ENCODE measurements at places on chromosomes 6 and 20.

DNA sequence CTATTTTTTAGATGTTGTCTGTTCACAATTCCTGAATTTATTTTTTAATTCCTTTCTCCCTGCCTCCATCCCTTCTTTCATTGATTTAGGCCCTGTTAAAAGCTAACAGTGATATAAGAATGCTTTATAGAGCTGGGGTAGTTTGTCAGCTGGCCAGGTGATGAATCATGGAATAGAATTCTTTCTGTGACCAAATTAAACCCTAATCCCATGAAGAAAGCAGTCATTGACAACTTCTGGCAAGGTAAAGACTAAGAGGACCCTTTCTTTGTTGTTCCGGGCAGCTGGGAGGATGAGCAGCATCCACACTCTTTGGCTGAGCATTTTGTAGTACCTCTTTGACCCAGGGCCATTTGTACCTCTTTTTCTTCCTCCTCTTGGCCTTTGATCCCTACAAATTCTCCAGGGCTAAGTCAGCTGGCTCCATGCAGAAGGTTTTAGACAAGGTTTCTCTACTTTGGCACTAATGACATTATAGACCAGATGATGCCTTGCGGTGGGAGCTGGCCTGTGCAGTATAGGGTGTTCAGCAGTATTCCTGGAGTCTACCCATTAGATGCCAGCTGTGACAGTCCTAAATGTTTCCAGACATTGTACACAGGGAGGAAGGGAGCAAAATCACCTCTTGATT lies 102.9 kb downstream of the SLX4IP start:
- DNase-seq: no peak

DNA sequence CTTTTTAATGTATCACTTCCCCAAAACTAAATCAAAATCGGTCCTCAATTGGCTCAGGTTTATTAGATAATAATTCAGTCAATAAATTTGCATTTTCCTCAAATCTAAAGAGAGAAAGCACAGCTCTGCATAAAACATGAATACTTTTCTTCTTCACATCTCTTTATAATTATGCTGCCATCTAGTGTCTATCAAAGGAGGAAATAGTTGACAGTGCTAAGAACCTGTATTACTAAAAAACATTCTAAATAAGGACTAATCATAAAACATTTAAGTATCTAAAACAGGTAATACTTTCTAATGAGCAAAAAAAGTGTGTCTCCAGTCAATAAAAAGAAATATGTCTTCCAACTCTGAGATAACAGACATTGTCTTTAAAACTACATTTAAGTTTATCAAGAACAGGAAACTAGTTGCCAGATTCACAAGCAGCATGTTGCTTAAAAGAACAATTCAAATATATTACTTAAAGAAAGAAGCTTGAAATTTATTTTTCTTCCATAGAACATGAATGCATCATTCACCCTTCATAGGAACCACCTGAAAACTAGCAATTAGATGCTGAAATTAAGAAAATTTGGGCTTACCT lies 56.5 kb upstream of the DST start:
- no peak for DNase-seq

- no peak for DNase-seq
Observed at GRCh38 chr6:76703285-76703684, 630.8 kb upstream of the IMPG1 start.

- no peak for DNase-seq
Observed at GRCh38 chr20:33005132-33005566, 916 bp upstream of the SUN5 start.

DNA sequence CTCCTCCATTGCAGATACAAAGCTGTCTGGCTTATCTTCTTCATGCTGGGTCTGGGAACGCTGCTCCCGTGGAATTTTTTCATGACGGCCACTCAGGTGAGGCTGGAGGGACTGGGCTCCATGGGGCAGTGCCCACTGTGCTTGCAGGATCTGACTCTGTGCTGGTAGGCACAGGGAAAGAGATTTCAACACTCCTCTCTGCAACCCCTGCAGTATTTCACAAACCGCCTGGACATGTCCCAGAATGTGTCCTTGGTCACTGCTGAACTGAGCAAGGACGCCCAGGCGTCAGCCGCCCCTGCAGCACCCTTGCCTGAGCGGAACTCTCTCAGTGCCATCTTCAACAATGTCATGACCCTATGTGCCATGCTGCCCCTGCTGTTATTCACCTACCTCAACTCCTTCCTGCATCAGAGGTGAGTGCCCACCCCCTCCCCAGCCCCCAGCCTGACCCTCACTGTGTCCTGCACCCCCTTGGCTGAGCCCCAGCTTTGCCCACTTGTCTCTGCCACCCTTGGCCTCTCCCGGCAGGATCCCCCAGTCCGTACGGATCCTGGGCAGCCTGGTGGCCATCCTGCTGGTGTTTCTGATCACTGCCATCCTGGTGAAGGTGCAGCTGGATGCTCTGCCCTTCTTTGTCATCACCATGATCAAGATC lies 6.1 kb downstream of the SLC29A1 start:
- DNase-seq: no peak

GRCh38 chr6:132286298-132287019 lies 114.8 kb downstream of the MOXD1 start:
- no peak for DNase-seq

GRCh38 chr6:133804265-133804664 lies 84.6 kb upstream of the TCF21 start:
- no peak for DNase-seq

GRCh38 chr6:5936140-5936539 lies 70.6 kb downstream of the NRN1 start:
- DNase-seq: no peak

- DNase-seq: no peak
Observed at GRCh38 chr20:20070871-20071726, 18.8 kb downstream of the CFAP61 start.

- no peak for DNase-seq
Observed at GRCh38 chr6:100134703-100135102, 140.7 kb upstream of the MCHR2 start.

GRCh38 chr6:162770136-162770535 lies 42.4 kb downstream of the PACRG start:
- DNase-seq: no peak

DNA sequence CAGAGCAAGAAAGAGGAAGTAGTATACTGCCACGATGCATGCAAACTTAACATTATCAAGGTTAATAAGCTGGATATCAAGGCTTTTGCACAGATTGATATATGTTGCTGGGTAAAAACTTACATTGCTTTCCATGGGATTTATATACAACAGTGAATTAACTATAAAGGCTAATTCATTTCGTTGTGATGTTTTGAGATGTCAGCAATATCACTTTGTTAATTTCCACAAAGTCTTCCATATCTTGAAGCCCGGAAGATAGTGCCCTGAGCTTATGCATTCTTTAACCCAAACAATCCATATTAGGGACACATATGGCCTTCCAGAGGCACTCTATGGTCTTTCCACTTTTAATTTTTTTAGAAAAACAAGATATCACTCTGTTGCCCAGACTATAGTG lies 603.5 kb downstream of the MAFB start:
- no peak for DNase-seq

GRCh38 chr6:79574630-79575225 lies 37.5 kb upstream of the LCA5 start:
- DNase-seq: no peak

DNA sequence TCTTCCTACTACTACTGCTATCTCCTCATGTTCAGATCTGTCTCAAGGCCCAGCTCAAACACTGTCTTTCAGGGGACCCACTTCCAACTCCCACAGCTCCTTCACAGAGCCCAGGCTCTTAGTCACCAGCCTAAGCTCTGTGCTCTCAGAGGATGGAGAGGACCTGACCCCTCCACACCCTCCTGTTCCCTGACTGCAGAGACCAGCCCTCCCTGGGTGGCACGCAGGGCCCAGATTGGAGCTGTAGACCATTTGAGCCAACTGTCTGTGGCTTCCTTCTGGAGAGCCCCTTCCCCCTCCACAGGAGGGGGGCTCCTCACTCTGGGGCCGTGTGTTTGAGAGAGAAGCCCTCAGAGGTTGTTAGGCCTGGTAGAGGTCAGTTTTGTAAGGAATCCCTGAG lies 9.8 kb downstream of the SNPH start:
- no peak for DNase-seq

DNA sequence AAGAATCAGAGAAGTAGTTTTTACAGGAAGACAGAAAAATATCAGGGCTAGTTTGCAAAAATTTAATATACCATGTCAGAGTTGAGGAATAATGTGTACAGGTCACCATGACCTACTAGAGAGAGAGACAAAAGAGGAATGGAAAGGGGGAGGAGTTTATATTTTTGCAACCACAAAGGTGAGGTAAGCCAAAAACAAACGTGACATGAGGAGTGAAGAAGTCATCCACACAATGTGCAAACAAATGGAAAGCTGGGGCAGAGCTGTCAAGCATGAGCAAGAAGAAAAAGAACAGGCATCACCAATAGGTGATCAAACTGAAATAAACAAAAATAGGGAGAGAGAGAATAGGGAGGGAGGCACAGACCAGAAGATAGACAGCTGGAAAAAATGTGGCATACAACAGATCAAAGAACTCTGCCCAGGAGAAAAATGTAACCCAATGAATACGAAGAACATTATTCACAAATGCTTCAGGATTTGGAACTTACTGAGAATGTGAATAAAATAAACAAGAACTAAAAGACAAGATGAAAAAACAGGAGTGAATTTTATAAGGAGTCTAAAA lies 15.5 kb downstream of the RARS2 start:
- no peak for DNase-seq

GRCh38 chr6:143247586-143247985 lies 186.9 kb downstream of the AIG1 start:
- no peak for DNase-seq

DNA sequence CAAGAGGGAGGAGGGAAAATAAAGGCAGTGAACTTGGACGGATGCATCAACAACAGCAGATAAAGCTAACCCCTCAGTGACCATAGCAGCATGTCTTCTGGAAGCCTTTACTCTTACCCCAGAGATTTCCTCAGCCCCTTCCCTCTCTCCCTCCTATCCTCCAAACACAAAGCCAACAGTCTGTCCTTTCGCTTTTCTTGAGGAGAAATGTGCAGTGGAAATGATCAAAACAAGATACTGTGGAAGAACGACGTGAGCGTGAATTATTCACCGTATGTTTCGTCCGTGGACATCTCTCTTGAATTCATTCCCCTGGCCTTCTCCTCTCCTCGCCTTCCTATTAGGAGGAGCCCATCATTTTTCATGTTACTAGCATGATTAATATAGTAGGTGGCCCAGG lies 8.5 kb downstream of the NRN1 start:
- no peak for DNase-seq

DNA sequence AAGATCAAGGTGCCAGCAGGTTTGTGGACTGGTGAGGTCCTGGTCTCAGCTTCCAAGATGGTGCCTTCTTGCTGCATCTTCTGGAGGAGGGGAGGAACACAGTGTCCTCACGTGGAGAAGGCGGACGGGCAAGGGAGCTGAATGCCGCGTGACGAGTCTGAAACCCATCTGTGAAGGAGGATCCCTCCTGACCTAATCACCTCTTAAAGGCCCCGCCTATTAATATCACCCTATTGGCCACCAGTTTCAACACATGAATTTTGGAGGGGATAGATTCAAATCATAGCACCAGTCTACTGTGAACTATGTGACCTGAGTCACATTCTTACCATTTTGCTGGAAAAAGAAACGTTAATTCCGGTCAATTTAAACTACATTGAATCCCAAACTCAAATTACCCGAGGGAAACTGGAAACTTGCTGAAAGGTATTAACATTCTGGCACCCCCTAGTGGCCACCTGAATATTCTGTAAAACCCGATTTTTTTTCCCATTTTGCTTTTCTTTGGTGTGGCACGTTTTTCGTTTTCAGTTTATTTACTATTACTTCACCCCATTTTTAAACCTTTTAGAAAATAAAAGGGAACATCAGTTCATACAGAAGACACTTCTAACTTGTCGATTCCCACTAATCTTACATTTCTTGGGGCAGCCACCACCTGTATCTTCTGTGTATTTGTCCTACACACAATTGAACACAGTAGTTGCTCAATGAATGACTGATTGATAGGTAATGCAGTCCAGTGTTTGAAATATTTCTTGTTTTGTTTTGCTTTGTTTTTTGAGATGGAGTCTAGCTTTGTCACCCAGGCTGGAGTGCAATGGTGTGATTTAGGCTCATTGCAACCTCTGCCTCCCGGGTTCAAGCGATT lies 17.9 kb upstream of the CCDC170 start:
- no peak for DNase-seq

GRCh38 chr20:15141861-15142260 lies 804.4 kb upstream of the FLRT3 start:
- DNase-seq: no peak

DNA sequence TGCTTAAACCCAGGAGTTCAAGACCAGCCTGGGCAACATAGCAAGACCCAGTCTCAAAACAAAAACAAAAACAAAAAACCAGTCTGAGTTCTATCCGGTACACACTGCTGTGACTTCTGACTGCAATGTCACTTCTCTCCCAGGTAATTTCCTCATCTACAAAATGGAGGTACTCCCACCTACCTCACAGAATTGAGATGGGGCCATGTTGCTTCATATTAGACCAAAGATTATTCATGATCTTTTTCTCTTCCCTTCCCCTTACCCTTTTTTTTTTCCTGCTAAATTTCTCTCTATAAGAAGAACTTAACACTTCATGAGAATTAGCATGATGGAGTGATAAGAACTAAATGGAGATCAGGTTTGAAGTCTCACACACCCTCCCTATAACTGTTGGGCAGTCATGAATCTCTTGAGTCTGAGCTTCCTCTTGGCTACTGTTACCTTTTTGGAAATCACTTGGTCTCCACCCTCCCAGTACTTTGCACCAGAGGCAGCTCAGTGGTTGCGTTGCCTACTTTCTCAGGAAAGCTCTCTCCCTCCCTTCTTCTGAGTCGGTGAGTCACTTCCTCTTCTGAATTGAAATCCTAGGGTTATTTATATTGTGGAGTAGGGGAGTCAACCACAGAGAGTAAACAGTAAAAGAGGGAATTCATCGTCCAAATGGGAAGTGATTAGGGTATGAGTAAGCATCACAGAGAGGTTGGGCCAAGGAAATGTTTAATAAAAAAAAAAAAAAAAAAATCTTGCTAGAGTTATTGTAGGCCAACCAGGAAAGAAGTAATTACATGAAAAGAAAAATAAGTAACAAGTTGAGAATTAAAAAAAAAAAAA lies 59.9 kb upstream of the MAP7 start:
- no peak for DNase-seq

DNA sequence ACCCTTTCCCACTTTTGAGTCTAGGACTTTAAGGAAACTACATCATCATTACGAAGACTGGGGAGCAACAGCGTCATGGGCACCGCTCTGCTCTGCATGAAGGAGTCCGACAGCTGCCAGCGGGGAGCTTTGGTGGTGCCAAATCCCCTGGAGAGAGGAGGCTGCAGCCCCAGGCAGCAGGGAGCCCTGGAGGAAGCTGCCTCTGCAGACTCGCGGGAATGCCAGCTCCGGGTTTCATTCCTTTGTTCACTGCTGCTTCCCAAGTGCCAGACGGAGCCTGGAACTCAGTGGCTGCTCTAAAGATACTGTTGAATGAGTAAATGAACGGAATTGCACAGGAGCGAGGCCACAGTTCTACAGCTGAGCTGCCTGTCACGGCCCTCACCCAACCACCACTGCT lies 196.5 kb upstream of the THBS2 start:
- DNase-seq: no peak

GRCh38 chr6:108782179-108783041 lies 65.8 kb upstream of the ARMC2 start:
- peak; percentile 69 for DNase-seq

- DNase-seq: no peak
Observed at GRCh38 chr20:38110525-38111178, 54.4 kb downstream of the TGM2 start.
